ENCODE measurements at places on chromosomes 11 and 22.

DNA sequence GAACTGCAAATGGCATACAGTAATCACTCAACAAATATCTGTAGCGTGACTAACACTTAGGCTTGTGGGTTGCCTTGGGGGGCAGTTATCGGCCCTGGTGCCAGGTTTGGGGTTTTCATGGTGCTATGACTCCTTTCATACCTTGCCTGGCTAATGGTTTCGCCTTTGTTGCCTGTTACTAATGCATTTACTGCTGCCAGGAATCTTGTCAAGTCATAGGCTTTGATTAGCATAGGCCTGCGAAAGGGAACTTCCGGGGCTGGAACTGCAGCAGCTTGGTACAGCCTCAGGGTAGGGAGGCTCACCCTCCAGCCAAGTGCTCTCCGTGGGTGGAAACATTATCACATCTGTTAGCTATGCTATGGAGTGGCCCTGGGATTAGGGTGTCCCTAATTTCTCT lies 13.2 kb downstream of the SLC25A18 start:
- no peak for DNase-seq

- no peak for DNase-seq
Measured at GRCh38 chr11:204587-205109, 2.6 kb downstream of the BET1L start.

GRCh38 chr11:21811572-21811971 lies 381.3 kb upstream of the ANO5 start:
- no peak for DNase-seq

DNA sequence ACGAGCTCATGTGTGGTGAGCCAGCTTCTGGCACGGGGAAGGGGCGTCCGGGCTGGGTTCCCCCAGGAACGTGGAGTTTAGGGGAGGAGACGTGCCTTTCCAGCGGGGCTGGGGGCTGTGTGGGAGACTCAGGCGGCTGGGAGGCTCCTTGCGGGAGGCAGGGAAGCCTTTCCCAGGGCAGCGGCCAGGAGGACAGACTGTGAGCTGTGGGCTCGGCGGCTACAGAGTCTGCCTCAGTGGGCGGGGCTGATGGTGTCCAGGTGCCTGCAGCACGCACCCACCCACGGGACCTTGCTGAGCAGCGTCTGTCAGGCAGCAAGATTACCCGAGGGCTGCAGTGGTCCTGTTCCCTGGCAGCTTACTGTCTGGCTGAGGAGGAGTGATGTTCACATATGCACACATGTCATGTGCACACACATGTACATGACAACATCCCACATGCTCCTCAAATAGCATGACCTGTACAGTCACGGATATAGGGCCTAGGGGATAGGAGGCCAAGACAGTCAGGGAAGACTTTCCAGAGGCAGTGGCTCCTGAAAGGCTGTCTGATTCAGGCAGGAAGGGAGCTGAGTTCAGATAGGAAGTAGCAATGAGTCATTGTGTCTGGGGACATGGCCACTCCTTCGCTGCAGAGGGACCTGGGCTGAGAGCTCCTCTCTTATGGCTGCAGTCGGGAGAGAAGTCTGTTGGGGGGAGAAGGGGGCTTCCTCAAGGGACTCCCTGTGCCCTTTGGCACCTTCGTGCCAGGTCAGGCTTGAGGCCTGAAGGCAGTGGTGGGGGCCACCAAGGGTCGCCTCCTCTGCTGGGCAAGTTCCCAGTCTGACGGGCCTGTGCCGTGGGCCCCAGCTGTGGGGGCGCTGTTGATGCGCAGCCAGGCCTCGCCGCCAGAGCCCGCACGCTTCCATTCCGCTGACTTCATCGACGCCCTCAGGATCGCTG lies 23.3 kb upstream of the PPP6R3 start:
- no peak for DNase-seq

GRCh38 chr11:11318461-11318860 lies 34.6 kb downstream of the CSNK2A3 start:
- no peak for DNase-seq

DNA sequence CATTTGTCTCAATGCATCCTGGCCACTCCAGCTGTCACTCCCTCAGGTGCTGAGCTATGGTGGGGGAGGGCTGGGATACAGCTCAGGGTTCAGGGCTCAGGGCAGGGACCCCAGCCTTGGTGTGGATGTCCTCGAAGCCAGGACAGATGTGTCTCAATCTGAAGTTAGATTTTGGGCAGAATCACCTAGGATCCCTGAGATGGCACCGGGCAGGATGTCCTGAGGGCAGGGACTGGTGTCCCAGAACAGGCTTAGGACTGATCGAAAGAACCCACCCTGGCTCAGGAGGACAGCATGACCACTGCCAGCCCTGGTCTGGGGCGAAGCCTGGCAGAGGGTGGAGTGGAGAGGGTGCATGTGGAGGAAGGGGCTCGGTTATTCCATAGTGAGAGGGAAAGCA lies 96.8 kb upstream of the THY1 start:
- DNase-seq = no peak

DNA sequence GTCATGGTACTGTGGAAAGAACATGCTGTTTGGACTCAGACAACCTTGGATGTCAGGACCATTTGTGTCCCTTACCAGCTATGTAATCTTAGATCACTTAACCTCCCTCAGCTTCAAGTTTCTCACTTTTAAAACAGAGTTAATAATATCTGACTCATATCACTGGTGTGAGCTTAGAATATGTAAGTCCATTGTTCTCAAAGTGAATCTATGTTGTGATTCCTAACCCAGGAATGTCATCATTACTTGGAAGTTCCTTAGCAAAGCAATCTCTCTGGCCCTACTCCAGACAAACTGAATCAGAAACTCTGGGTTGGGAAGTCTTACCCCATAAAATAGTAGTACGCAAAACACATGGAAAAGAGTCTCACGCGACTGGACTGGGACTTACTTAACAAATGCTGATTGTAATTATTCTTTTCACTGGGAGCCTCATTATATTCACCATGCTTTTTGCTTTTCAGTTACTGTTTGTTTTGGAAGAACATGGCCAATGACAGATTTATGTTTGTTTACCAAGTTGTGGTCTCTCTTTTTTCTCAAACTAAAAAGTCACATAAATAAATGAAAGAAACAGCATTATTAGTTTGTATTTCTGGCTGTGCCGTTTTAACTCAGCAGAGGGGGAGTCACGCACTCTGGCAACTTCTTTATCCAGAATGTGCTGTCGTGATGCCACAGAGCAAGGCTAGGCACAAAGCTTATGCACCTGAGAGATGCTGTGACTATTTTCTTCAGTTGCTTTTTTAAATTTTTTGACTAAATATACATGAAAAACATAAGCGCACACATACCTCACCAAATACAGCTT lies 217.7 kb upstream of the CTSC start:
- no peak for DNase-seq

DNA sequence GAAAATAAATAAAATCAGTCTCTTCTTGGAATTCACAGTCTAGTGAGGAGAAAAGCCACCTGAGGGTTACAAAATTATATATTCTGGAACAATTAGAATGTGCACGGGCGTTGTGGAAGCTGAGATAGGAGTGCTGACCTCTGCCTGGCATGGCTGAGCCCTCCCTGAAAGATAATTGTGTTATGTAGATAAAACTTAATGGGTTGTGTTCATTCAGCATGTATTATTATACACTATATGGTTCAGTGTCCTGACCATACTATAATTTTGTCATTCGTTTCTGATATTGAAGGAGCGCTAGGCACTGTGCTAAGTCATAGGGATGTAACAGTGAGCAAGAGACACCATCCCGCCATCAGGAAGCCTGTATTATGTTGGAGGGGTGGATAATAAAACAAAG lies 3.7 kb downstream of the ACAT1 start:
- DNase-seq = no peak

DNA sequence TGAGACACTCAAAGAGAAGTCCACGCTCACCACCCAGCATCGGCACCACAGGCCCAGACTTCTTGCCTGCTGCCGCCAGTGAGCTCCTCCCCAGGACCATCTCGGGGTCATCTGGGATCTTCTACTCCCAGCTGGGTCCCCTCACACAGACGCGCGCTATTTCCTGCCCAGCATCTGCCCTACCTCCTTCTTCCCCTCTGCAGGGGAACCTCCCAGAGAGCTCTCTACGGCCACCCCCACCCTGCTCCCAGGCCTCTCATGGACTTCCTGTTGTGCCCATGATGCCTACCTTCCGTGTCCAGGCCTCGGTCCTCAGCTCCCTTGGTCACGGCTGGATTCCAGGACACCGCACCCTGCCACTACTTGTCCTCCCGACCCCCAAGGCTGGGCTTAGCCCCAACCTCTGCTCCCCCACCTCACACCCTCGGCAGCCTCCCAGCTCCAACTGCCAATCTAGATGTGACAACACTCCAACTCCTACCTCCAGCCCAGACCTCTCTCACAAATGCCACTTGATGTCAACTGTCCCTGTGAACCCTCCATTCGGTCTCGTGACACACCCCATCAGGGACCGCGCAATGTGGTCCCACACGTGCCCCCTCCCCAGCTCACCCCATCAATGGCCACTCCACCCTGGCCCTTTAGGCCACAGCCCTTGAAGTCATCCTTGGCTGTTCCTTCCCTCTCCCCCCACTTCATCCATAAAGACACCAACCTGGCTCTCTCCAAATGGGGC lies 45.3 kb downstream of the SGSM3 start:
- no peak for DNase-seq

- no peak for DNase-seq
Measured at GRCh38 chr11:63639199-63639832, 25.1 kb upstream of the PLAAT3 start.

- no peak for DNase-seq
Measured at GRCh38 chr22:32205974-32206773, 1.3 kb upstream of the RFPL2 start.

- DNase-seq = no peak
Measured at GRCh38 chr22:30675436-30675835, 7.8 kb upstream of the DUSP18 start.

- no peak for DNase-seq
Measured at GRCh38 chr11:30889143-30889794, 303.1 kb upstream of the MPPED2 start.

- no peak for DNase-seq
Measured at GRCh38 chr11:112506852-112507251, 246.2 kb upstream of the PLET1 start.

DNA sequence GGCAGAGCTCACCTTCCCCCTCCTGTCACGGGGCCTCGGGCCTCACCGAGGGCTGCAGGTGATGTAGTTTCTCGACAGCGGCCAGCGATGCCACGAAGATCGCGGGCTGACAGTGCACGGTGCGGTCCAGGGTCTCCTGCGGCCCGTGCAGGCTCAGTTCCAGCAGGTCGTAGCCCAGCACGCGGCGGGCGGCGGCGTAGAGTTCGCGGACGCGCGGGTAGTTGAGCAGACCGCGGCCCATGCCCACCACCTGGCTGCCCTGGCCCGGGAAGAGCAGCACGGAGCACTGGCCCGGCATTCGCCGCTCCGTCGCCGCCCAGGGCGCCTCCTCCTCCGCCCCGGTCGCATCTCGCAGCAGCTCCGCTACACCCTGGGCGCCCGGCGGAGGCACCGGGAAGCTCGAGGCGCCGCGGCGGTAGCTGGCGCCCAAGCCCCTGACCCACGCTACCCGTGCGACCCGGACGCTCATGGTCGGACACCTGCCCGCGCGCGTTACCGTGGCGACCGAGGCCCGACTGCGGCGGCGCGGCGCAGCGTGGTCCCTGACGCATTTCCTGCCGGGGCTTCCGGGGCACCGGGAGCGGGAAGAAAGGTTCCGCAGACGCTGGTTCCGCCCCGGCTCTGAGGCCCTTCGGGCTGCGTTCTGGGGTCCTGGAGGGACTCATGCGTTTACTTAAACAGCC lies at the start of gene MCAT:
MCAT (minus strand) TSS at position 519 of the 683 bp plus-strand sequence; CDS start at position 469, 50 bp downstream.
- peak; percentile 91 for DNase-seq

- DNase-seq = no peak
Measured at GRCh38 chr11:11662578-11662977, 40.8 kb upstream of the GALNT18 start.

DNA sequence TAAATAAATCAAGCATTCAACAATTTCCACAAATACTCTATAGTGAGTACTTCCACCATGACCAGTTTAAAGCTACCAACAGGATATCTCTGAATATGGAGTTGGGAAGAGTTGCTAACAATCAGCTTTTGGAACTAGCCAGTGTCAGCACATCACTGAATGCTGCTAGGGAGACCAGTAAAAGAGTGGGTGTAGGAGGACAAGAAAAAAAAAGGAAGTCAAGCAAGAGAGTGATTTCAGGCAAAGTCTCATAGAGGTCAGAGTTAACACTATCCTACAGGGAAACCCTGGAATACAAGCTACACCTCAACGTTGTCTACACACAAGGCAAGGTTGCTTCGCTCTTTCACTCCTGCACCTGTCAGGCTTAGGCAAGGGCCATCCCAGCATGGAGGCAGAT lies 24.2 kb downstream of the EIF3F start:
- DNase-seq = no peak

- peak; percentile 53 for DNase-seq
Measured at GRCh38 chr11:48006301-48006992, 26.1 kb downstream of the PTPRJ start.

DNA sequence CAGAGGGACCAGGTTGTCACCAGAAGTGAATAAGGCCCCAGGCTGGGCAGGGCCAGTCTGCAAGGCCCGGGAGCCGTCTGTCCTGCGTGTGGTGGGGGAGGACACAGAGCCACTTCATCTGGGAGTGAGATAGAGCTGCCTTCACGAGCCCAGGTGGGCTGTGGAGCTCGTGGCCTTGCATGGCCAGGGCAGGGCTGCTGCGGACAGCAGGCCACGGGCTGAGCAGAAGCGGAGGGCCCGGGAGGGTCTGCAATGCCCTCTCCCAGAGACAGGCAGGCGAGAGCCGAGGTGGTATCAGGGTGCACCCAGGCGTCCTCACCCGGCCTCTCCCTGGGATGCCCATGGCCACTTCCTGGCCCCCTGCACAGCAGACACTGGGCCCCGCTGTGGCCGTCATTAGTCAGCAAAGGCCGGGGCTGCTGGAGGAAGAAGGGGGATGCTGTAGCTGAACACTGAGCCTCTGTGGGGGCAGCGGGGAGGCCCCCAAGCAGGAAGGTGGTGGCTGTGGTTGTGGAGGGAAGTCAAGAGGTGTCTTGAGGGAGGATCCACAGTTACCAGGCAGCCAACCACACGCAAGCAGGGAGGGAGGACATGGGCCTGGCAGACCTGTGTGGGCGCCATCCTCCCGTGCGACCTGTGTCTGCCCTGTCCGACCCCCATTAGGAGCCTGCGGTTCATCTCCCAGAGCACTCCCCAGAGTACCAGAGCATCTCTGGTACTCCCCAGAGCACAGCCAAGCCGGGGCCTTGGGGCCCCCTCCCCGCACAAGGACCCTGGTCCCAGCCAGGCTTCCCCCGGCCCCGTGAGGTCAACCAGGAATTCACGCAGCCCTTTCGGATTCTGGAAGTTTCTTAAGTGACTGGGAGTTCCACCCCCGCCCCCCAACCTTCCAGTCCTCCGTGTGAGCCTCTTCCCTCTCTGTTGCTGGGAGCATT lies 1109.5 kb downstream of the BRD1 start:
- peak; percentile 20 for DNase-seq

- DNase-seq = no peak
Measured at GRCh38 chr22:33996824-33997223, 76.5 kb upstream of the LARGE1 start.

- peak; percentile 74 for DNase-seq
Measured at GRCh38 chr22:17777005-17777716, 2.9 kb upstream of the BID start.

DNA sequence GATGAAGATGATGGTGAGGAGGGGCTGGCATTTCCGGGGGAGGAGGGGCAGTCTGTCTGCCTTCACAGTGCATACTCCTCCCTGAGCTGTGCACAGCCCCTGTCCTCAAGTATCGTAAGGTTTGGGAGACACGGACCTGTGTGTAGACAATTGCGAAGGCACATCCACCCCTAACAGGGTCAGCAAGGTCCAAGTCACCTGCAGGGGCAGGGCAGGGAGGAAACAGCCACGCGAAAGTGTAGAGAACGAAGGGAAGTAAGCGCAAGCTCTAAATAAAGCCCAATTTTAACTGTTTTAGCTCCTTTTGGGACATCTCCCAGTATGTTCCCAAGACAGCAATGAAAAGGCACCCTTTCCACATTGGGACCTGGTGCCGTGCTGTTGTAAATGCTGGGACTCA lies 448.2 kb downstream of the TBC1D22A start:
- no peak for DNase-seq

All from stimulated activated naive CD8-positive, alpha-beta T cell treated with anti-CD3 and anti-CD28 coated beads, Interleukin-15, Interleukin-2, amounts not matched to agents 100 U/mL and 50 U/mL, for 24 hours (primary cell).